ENCODE measurements at places on chromosomes 5 and 9.

GRCh38 chr9:134486143-134486591 is 155.4 kb upstream of the COL5A1 start:
- DNase-seq, result no peak

DNA sequence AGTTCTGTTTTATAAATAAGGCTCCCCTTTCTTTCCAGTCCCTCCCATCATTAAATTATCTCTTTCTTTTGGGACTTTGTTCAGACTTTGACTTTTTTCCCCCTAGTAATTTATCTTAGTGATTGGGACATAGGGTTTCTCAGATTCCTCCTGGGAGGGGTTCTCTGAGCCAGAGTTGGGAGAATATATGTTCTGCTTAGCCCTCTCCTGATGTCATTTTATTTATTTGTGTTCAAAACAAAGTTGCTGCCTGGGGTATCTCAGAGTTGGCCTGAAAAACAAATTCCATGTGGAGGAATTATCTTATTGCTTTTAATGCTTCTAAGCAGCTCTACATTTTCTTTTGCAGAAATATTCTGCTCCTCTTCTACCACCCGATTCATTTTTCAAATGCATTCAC is 211.0 kb downstream of the PCSK5 start:
- DNase-seq, result no peak

DNA sequence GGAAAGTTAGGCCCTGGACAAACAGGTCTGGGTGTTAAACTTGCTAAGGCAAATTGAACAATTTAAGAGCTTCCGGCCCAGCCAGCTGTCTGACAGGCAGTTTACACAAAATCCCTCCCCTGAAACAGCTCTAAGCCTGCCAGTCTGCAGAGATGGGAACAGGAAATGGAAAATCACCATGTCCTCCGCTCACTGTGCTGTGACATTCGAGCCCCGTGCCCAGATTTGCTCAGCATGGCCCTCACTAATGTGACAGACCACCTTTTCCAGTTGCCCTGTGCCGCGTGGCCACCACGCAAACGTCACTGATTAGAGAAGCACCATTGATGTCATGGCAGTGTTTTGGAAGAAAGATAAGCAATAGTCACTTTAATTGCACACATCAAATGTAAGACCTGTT is 41.0 kb downstream of the CCNJL start:
- peak; percentile 52 for DNase-seq

DNA sequence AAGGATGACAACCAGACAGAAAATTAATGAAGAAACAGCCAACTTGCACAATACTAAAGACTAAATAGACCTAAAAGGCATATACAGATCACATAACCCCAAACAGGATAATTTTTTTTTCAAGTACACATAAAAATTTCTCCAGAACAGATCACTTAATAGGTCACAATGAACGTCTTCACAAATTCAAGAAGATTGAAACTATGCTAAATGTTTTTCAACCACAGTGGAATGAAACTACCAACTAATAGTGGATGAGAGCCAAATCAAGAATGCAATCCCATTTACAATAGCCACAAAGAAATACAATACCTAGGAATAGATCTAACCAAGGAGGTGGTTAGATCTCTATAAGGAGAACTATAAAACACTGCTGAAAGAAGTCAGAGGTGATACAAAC is 145.8 kb downstream of the TMEM232 start:
- DNase-seq, result no peak

GRCh38 chr5:100803397-100803796 is 99.7 kb downstream of the ST8SIA4 start:
- no peak for DNase-seq

DNA sequence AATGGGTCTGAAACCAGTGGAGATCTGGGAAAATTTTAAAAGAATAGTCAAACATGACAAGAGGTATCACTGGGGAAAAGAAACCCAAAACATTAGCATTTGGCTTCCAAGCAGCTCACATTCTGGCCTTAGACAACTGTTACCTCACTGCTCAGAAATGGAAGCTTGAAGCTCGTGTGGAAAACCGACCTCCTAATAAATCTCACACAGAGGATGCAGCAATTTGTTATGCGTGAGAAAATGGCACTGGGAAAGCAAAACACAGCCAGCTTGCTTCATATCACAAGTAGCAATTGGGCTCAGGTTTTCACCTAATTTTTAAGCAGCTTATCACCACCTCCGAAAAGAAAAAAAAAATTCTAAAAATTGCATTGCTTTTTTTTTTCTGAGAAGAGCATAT is 103.3 kb upstream of the TAS2R1 start:
- DNase-seq, result no peak

- peak; percentile 79 for DNase-seq
Observed at GRCh38 chr5:59799668-59800346, 93.7 kb downstream of the PDE4D start.

DNA sequence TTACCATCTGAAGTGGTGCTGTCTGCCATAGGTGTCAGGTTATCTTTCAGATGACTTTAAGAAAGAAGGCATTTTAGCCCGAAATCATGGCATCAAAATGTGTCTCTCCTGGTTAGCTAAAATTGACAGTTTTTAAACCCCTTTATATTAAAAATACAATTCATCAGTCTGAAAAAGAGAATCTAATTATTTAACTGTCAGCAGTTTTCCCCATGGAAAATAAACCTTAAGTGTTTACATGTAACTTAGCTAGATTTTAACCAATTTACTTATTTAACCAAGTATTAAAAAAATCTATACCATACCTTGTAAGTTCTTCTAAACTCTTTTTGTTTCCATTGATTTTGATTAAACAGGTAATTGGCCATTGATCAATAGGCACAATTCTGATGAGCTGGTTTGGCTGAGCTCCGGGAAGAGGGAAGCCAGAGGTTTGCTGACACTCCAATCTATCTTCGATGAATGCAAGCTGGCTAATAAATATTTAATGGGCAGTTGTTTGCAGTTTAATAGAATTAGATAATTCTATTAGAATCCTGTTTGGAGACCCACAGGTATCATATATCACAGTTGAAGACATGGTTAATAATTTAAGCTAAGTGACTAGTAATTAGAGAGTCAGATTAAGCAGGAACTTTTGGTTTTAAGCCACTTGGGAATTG is 114.0 kb downstream of the MAT2B start:
- no peak for DNase-seq

- peak; percentile 72 for DNase-seq
Observed at GRCh38 chr5:123671042-123671441, 159.1 kb downstream of the CSNK1G3 start.

- DNase-seq, result no peak
Observed at GRCh38 chr5:74042959-74043358, 417.0 kb downstream of the ARHGEF28 start.

GRCh38 chr5:146507428-146507827 is 8.6 kb downstream of the GPR151 start:
- DNase-seq, result no peak

DNA sequence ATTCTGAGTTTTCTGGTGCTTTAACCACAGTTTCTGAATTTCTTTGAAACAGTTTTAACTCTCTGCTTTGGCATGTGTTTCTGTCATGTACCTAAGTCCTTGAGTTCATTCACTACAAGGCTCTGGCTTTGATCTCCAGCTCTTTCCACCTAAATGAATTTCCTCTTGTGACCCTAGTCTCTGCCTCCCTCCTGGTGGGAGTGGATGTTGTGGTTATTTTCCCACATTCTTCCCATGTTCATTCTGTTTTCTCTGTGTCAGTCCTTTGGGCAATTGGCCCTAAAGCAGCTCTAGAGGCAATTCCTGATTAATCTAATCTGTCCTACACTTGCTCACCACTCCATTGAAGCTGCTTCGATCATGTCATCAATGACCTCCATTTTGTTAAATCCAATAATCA is 28.4 kb upstream of the DPYSL3 start:
- no peak for DNase-seq

All from hematopoietic multipotent progenitor cell treated with erythropoietin and hydrocortisone succinate and interleukin-3 and kit ligand, for 4 days (in vitro differentiated cells).